ENCODE measurements at places on chromosomes 6 and 20.
A peak's percentile ranks its signal among the peaks of the same experiment; 100 is the strongest.

GRCh38 chr6:132568611-132569010 is 1.5 kb upstream of the TAAR6 start:
- no peak for DNase-seq

- DNase-seq, result peak; percentile 75
Observed at GRCh38 chr20:59006864-59007664, at the start of gene CTSZ. CTSZ (minus strand) TSS chr20:59007254; CDS start chr20:59007128, 126 bp downstream.

- DNase-seq, result no peak
Observed at GRCh38 chr6:89372506-89372901, 20.0 kb upstream of the UBE2J1 start.

- DNase-seq, result no peak
Observed at GRCh38 chr20:63767456-63767855, 27.9 kb downstream of the SLC2A4RG start.

DNA sequence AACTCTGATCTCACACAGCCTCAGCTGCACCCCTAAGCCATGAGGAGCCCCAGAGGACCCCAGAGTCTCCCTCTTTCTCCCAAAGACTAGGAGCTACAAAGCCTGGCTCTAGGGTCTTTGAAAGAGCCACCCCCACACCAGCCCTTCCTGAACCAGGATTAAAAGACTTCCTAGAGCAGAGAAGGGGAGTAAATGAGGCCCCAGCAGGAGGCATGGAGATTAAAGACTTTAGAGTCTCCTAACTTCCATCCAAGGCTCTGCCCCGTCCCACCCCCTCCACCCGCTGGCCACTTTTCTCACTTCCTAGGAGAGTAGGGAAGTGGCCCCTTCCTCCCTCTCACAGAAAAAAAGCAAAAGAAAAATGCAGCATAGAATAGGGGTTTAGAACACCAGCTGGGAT is 1.7 kb downstream of the PREX1 start:
- peak; percentile 66 for DNase-seq

- no peak for DNase-seq
Observed at GRCh38 chr20:44678990-44679611, 27.6 kb upstream of the ADA start.

- DNase-seq, result no peak
Observed at GRCh38 chr20:38115896-38116295, 49.2 kb downstream of the TGM2 start.

Measured in inflammatory macrophage treated with lipopolysaccharide for 4 hours (primary cell).